Tongue (tissue), 3 donors: ENCODE measurements at places on chromosomes 11 and 22.

GRCh38 chr11:15843309-15843872, 513.0 kb downstream of the SOX6 start:
- peak; percentile 83 for DNase-seq

DNA sequence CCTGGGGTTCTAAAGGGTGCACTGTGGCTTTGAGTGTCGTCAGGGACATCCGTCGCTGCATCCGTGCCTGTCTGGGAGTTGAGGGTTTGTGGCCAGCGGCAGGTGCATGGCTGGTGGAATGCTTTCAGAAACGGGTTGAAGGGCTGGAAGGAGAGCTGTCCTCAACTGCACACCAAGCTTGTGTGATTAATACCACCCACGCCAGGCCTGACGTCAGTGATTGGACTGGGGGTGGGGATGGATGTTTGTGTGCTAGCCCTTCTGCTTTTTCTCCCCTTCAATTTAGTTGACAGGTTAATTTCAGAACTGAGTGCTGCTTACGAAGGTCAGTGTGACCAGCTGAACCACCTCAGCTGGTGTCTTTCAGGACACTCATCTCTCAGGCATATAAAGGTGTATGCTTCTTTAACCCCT, 3.2 kb upstream of the GAB2 start:
- peak; percentile 48 for DNase-seq

DNA sequence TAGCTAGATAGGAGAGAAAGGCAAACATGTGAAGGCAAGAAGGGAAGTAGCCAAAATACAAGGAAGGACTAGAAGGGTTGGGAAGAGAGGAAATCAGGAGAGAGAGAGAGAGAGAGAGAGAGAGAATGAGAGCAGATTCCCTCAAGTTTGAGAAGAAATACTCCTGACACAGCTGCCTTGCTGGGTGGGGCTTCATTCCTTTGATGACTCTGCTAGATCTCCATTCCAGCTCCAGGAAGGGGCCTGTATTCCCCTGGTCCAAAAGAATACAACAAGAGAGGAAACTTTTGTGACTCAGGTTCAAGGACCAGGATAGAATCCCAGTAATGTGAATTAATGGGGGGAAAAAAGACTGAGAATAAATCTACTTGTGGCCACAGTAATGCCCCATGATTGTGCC, 62.9 kb upstream of the SPON1 start:
- DNase-seq = no peak

GRCh38 chr11:35103366-35104208, 35.4 kb upstream of the CD44 start:
- DNase-seq = no peak

GRCh38 chr22:34669001-34669400, 397.0 kb upstream of the ISX start:
- no peak for DNase-seq

DNA sequence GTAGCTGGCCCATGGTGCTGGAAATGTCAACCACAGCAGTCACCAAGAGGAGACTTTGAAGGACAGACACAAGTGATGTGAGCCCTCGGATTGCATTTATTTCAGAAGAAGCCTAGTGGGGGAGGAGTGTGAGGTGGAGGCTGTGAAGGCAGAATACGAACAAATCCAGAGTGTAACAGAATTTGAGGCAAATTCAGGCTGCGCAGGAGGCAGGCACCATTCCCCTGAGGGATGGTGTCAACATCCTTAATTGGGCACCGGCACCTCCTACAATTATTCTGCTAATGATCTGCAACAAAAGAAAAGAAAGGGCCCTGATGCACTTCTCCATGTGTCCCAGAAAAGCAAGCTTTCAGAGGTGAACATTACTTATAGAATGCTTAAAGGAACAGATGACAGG, 32.2 kb downstream of the CWC15 start:
- no peak for DNase-seq

DNA sequence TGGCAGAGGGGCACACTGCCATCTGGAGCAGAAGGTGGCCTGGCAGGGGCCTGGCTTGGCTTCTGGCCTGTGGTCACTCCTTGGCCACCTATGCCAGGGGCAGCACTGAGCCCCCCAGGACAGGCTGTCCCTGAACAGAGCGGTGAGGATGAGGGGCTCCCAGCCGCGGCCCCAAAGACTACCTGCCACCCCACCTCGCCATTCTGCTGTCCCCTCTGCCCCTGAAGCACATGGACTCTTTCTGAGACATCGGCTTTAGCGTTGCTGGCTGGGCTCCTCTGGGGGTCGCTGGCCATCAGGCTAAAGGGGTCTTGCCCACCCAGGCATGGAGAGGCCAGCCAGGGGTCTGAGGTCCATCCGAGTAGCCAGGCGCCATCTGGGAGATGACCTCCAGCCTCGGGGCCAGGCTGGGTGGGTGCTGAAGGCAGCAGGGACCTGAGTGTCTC, 87.8 kb downstream of the WNT7B start:
- no peak for DNase-seq

DNA sequence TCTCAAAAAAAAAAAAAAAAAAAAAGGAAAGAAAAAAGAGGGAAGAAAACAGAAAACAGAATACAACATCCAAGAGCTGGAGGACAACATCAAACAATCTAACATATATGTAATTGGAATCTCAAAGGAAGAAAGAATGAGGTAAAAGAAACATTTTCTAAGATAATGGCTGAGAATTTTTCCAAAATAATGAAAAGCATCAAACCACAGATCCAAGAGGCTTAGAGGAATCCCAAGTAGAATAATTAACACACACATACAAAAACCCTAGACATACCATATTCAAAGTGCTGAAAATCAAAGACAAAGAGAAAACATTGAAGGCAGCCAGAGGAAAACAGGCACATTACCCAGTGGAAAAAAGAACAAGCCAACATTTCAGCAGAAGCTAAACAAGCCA, 4.9 kb downstream of the SULT4A1 start:
- DNase-seq = no peak

DNA sequence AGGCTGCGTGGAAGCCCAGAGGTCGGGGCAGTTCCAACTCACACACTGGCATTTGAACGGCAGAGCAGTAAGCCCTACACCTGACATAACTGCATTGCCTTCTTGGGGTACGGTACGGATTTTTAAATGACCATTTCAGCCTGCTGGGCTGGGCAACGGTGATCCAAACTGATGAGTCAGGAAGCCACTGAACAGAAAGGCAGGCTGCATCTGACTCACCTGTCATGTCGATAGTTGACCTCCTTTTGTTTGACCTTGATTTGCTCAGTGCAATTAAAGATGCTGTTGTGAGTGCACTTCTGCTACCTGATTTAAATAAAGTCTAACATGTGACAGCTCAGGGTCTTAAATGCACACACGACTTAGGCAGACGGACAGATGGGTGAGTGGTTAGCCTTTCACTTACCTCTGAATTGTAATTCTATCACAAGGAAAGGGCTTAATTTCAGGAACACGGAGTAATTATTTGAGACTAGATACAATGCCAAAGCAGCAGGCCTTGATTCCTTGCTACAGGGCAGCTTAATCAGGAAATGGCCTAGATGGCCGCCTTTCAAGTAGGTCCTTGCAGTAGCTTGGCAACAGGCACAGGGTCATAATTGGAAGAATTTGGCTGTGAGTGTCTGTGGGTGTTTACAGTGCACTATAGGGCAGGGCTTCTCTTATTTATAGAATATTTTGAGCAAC, 52.2 kb downstream of the BMAL1 start:
- DNase-seq = no peak

- peak; percentile 30 for DNase-seq
Observed at GRCh38 chr11:15227011-15227410, 112.3 kb downstream of the INSC start.

GRCh38 chr11:61516675-61517572, 8.4 kb downstream of the LRRC10B start:
- DNase-seq = peak; percentile 72

DNA sequence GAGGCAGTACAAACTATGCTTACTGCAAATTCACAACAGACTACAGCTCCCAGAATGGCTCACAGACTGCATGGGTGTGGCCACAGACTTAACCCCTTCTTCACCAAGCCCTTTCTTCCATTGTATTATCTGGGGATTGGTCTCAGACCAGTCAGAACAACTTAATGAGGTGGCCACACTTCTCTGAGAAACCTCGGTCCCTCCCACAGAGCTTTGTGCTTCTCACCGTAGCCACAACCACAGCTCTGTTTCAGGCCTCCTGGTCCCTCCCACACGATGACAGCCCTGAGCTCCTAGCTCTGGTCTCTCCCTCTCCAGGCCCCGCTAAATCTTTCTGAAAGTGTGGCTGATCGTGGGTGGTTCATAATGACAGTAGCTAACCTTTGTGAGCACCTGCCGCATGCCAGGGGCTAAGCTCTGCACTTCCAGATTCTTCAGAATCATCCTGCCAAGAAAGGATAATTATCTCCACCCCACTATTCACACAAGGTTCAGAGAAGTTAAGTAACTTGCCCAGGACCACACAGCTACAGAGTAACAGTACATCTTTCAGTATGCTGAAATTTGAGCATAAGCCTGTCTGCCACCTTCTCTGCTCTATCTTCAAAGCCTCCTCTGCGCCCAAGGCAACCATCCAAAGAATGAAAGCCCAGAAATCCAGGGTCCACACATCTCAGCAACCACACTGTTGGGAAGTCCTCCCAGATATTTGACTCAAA, 5.4 kb downstream of the PDE2A start:
- DNase-seq = no peak

DNA sequence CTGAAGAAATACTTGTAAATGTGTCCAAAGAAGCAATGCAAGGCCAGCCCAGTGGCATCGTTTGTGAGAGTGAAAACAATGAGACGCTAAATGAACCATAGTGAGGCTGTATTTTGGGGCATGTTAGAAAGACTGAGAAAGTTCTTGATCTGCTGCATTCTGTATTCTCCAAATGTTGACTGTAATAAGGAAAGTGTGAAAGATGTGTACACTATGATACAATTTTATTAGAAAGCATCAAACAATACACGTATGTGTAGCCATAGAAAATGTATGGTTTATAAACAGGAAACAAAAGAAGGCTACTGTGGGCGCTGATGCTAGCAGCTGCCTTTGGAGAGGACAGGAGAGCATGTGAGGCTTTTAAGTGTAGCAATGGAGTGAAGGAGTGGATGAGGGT, 233.5 kb upstream of the E2F8 start:
- no peak for DNase-seq

- no peak for DNase-seq
Observed at GRCh38 chr11:69939551-69940245, 120.5 kb upstream of the FGF3 start.

GRCh38 chr11:112523477-112523876, 262.8 kb upstream of the PLET1 start:
- DNase-seq = peak; percentile 70

- DNase-seq = no peak
Observed at GRCh38 chr11:106624377-106624776, 393.9 kb downstream of the GUCY1A2 start.

DNA sequence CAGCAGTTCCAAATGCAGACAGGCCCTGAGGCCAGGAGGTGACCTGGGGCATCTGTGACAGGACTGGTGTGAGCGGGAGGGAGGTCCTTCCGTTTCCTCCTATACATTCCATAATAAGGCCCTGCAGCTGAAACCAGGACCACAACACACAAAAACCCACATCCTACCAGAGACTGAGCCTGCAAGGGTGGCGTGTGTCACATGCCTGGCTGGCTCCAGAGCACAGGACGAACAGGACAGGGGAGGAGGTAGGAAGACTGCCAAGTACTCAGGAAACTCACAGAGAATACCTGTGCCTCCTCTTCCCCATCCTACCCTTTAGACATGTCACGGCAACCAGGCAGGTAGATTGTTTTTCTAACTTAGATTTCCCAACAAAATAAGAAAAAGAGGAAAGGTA, 103.9 kb downstream of the ARL14EP start:
- DNase-seq = no peak

DNA sequence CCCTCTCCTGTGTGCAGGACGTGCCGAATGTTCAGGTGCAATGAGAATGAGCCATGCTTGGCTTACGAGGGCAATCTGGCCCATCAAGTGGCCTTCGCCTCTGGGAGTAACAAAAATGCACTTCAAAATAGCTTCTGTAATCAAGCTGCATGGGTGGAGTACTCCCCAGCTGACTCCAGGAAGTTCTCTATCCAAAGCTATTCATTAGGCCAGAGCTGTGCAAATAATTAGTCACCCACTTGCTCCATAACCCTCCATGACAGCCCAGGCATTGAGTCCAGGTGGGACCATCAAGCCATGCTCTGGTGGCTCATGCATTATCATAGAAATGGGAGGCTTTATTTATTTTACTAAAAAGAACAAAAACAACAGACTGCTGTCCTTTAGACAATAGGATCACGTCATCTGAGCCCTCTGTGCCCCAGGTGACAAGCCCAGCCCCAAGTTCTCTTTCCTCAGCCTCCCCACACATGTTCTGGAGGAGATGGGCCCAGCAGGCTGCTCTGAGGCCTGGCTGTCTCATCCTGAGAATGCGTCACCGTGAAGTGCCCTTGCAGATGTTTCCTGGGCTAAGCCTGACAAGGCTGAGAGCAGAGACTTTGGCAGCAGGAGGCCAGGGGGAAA, 244.7 kb downstream of the ETS1 start:
- DNase-seq = peak; percentile 32

- DNase-seq = no peak
Observed at GRCh38 chr22:50701076-50701419, 28.4 kb downstream of the SHANK3 start.

GRCh38 chr11:70415191-70415590, 16.9 kb downstream of the CTTN start:
- no peak for DNase-seq

- no peak for DNase-seq
Observed at GRCh38 chr11:121349790-121350189, 57.2 kb downstream of the SC5D start.

DNA sequence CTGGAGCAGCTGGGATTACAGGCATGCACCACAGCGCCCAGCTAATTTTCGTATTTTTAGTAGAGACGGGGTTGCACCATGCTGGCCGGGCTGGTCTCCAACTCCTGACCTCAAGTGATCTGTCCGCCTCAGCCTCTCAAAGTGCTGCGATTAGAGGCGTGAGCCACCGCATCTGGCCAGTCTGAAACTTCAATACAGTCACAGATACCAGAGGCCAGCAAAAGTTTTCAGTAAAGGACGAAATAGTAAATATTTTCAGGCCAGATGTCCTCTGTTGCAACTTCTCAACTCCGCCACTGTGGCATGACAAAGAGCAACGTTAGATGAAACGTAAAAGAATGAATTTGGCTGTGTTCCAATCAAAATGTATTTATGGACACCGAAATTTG, 403.6 kb downstream of the MN1 start:
- DNase-seq = no peak

GRCh38 chr11:45209891-45210699, 63.7 kb downstream of the PRDM11 start:
- DNase-seq = peak; percentile 98

GRCh38 chr11:69310934-69311766, 17.2 kb downstream of the MYEOV start:
- no peak for DNase-seq

GRCh38 chr22:49702068-49702397, 125.6 kb downstream of the BRD1 start:
- DNase-seq = no peak

GRCh38 chr22:45684169-45684568, 12.5 kb downstream of the ATXN10 start:
- DNase-seq = no peak

- peak; percentile 45 for DNase-seq
Observed at GRCh38 chr11:65551572-65552387, 6.4 kb downstream of the LTBP3 start.
